ENCODE measurements at places on chromosomes 6 and 20.

DNA sequence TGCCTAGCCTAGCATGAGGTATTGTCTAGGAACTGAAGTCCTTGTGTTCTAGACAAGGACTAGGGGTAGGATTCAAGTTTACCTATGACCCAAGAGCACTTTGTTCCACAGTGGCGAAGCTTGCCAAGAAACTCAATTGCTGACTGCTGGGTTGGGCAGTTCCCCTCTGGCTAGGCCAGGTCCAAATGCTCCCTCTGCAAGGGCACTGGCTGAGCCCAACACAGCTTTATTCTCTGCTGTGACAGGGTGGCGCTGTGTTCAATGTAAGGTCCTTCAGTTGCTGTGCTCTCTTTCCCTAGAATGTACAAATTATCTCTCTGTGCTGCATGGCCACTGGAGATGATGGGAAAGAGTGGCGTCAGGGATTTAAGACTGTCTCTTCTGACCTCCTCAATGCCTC, 950.8 kb downstream of the HACE1 start:
- DNase-seq = no peak

GRCh38 chr6:168674595-168674994, 233.6 kb downstream of the SMOC2 start:
- no peak for DNase-seq

DNA sequence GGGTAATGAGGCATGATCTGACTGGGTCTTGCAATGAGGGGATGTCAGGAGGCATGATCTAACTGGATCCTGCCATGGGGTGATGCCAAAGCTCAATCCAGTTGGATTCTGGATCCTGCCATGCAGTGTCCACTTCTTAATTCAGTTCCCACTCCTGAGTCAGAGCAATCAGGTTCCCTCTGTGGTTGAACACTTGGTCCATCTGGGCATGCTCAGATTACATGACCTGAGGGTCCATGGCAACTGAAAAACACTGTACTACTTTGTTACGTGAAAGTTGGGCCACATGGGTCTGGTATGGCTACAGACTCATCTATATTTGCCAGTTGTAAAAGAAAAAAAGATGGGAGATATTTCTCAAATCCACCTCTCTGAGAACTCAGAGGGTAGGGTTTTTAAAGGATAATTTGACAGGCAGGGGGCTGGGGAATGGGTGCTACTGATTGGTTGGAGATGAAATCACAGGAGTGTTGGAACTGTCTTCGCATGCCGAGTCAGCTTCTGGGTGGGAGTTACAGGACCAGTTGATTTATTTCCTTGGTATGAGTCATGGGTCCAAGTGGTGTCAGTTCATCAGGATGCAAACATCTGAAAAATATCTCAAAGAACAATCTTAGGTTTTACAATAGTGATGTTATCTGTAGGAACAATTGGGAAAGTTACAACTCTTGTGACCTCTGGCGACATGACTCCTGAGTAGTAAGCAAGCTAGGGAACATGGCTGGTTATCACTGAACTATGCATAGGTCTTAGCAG, 21.6 kb downstream of the C6orf163 start:
- no peak for DNase-seq

GRCh38 chr20:37111926-37112455, 16.2 kb upstream of the RBL1 start:
- no peak for DNase-seq

DNA sequence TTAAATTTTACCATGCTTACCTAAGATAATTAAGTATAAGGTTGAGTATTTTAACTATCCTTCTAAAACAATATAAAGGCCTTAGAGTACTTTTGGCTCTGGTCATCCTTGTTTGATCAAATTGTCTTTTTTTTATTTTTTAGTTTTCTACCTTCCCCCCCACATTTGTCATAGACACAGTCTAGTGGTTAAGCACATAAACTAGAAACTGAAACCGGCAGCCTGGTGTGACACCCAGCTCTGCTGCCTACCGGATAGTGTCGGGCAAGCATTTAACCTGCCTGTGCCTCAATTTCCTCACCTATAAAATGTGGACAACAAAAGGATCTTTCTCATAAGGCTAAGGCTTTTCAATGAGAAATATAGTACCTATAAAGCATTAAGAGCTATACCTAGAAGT, 21.6 kb upstream of the TULP4 start:
- DNase-seq = no peak

GRCh38 chr6:27312146-27312949, at the start of gene POM121L2:
POM121L2 (minus strand) TSS chr6:27312273; CDS start chr6:27312170, 103 bp downstream.
- no peak for DNase-seq

- no peak for DNase-seq
Observed at GRCh38 chr6:109527989-109528388, 45.0 kb upstream of the ZBTB24 start.

DNA sequence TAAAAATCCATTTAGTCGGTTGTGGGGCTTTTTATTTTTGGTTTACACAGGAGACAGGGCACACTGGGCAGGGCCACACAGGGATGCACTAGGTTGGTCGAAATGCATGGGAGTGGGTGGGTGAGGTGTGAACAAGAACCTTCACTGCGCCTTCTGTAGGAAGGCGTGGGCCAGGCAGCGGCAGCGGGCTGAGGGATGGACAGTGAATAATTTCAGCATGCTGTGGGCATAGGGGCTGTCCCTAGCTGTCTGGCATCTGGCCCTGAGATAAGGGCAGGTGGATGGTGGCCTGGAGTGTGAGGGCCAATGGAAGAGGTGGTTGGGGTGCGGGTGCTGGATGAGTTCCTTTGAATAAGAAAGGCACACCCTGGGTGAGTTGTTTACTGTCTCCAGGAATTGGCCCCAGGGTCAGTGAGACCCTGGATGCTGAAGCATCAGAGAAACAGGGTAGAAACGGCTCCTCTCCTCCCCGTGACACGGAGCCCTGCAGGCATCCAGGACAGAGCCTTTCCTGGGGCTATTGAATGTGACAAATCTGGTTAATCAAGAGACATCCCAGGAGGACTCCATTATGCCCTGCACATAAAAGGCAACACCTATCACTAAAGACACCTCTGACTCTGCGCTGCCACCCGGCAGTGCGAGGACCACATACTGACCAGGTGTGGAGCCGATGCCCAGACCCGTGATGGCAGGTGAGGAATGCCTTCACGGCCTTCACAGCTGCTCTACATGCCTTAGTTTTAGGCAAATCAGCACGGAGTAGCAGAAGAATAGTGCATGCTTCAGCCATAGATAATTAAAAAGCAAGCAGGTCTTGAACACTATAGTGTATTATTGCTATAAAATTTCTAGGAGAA, 123.0 kb upstream of the SNX9 start:
- DNase-seq = no peak

DNA sequence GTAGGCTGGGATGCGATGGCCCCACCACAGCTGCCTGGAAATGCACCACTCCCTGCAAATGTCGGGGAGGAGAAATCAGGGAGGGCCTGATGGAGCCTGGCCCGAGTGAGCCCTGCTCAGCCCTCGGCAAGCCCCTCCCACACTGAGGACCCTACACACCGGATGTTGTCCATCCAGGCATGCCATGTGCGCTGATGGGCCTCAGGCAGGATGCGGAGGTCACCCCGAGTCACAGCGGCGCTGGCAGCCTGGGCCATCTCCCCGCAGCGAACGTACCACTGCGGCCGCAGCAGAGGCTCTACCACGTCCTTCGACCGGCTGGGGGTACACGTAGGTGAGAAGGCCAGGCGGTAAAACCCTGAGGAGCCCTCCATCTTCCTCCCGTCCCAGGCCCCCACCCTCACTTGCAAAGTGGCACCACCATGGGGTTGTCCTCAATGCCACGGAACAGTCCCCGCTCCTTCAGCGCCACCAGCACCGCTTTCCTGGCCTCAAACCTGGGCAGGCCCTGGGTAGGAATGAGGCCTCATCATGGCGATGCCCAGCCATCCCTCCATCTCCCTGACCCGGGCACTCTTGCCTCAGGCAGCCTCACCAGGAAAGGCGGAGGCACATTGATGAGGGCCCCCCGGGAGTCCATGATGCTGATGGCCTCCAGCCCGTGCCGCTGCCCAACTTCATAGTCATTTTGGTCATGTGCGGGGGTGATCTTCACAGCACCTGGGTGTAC, 5.2 kb upstream of the VWA7 start:
- no peak for DNase-seq

- DNase-seq = no peak
Observed at GRCh38 chr6:165597821-165598220, 65.2 kb downstream of the PDE10A start.

GRCh38 chr6:158816803-158817727, 2.1 kb downstream of the EZR start:
- no peak for DNase-seq

GRCh38 chr6:3348821-3349220, 90.1 kb downstream of the PSMG4 start:
- DNase-seq = no peak

- no peak for DNase-seq
Observed at GRCh38 chr6:125810445-125810844, 19.7 kb downstream of the NCOA7 start.

Data from NCI-H1694 (cell line).